ENCODE measurements at places on chromosomes 13 and 19.

DNA sequence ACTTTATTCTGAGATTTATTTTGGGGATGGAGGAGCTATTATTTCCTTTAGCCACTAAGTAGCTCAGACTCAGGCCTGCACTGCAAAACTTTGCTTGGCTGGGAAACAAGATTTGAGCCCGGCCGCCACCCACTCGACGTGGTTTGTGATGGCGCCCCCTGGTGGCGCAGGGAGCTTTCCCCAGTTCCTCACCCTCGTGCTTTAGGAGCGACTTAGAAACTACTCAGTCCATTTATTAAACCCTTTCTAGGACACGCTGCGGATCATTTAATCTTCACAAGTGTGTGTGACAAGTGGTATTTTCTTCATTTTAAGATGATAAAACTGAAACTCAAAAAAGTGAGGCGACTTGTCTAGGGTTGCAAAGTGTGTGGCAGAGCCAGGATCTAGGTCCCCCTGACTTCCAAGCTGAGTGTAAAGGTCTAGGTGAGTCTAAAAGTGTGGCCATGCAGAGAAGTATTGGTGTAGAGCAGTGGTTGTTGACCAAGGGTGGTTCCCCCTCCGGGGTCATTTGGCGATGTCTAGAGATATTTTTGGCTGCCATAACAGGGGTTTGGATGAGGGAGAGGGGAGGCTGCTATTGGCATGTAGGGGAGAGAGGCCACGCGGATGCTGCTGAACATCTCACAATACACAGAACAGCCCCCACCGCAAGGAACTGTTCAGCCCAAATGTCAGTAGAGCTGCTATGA is 2.2 kb downstream of the CXCL17 start:
- peak; percentile 67 for DNase-seq

GRCh38 chr13:107586216-107586615 is 629.1 kb downstream of the LIG4 start:
- no peak for DNase-seq

- DNase-seq = no peak
Observed at GRCh38 chr19:45938733-45939319, 24.2 kb upstream of the NANOS2 start.

- no peak for DNase-seq
Observed at GRCh38 chr13:23680845-23681669, 110.8 kb downstream of the TNFRSF19 start.

DNA sequence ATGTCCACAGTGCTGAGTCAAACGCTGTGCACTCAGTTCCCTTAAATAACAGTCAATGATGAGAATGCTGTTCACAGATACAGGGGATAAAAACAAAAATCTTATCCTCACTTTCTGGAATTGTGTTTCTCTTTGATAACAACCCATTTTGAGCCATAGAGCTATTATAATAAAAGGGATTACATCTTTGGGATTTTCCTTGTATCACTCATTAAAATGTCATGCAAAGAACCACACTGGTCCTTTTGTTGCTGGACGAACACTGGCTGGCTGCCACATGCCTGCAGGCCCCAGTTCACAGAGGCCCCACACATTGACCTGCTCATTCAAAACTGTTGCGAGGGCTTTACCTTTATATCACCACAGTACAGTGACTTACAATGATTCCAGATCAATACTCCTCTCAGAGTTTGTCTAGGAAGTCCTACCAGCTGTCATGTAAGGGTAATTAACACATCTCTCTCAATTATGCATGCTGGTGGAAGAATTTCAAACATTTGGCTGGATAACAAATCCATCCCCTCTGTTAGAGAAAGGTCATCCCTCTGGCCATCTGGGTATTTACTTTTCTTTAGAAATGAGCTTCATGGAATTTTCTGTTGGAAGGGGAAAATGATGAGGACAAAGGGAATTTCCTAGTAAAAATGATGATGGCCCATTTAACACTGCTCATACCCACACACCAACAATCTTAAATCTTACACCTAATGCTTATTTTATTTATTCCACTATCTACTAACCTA is 85.9 kb downstream of the MBNL2 start:
- no peak for DNase-seq

DNA sequence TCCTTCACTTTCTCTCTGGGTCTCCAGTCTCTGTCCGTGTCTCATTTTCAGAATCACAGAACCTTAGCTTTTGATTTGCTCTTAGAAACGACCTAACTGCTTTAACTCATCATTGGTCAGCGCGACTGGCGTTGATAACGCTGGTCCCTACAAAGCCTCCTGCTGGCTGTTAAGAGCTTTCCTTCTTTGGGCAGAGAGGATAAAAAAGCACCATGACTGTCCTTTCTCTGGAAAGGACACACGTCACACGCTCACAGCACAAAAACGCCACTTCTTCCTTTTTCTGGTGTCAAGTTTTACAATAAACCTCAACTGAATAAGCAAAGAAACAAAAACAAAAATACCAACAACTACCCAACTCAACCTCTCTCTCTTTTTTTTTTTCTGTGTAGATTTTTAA is 1.7 kb upstream of the KLK12 start:
- no peak for DNase-seq

DNA sequence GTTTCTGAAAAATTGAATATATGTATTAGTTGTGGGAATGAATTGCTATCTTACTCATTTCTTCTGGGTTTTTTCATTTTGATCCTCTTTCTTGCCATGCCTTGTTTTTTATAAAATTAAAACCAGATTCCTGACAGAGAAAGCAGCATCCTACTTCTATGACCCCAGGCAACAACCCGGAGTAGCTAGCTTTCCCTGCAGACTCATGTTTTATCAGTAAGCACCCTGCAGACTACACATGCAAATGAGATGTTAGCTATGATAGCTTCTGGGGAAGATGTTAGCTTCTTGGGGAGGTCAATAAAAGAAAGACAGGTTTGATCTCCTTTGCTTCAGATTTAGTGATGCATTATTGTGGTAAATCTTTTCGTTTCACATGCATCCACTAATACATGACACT is 1598.6 kb downstream of the SLITRK5 start:
- no peak for DNase-seq

DNA sequence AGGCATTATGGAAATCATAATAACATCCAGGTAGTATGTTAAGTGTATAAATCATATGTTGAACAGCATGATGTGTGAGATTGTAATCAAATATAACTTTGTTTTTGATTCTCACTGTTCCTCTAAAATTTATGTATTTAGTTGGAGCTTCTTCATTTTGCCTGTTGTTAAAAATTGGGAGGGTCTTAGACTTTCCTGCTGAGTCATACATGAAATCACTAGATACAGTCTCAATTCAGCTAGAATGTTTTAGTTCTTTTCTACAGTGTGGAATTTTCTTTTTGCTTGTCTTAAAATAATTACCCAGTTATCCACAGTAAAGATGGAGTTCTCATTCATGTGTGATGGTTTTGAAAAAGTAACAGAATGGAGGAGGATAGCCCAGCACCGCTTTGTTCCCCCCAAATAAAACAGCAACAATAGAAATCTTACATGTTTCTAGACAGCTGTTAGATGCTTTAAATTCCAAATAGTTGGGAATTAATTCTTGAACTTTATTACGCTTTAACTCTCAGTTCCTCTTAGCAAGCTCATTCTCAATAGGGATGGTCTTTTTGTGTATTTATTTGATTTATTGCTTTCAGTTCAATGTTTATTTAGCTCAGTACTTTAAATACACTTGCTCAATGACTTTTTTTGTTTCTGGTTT is 109.5 kb downstream of the PDS5B start:
- no peak for DNase-seq

DNA sequence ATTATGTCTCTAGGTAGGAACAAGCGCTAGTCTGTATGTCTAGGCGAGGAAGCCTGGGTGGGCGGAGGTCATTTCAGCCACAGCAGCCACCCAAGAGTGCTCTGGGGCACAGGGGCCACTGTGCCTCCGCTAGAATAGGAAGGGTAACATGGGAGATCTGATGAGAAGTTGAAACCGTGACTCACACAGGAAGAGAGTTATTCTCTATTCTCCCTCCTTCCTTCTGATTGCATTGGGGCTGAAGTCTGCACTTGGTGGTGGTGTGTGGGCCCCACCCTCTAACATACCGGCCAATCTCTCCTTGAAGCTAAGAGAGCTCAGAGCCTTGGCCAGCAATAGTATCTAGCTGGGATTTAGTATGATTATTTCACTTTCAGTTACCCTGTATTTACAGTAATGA is 20.3 kb upstream of the GGACT start:
- DNase-seq = peak; percentile 10

GRCh38 chr19:50465986-50466705 is 10.2 kb upstream of the EMC10 start:
- no peak for DNase-seq

- peak; percentile 77 for DNase-seq
Observed at GRCh38 chr19:4633140-4633967, 6.0 kb upstream of the TNFAIP8L1 start.

- peak; percentile 51 for DNase-seq
Observed at GRCh38 chr19:45508861-45509691, 1.8 kb downstream of the VASP start.

GRCh38 chr13:98324105-98324504 is 147.0 kb upstream of the RNF113B start:
- DNase-seq = no peak

- DNase-seq = peak; percentile 76
Observed at GRCh38 chr19:6736169-6736916, 1.0 kb downstream of the GPR108 start.

DNA sequence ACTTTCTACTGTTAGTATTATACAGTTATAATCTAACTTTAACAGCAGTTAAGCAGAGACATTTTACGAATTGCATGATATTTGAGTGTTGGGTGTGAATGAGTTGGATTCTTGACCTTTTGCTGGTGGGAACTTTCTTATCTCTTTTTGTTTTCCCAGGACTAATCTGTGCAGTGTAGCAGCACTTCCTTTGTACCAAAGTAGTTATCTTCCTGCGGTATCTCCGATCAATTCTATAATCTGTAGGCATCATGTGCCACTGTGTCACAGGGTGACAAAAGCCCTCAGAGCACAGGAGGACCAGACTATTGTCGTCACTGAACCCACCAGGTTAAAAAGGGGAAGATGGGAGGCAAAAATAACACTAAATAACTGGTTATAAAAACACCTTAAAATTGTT is 823.5 kb downstream of the GPC5 start:
- no peak for DNase-seq

DNA sequence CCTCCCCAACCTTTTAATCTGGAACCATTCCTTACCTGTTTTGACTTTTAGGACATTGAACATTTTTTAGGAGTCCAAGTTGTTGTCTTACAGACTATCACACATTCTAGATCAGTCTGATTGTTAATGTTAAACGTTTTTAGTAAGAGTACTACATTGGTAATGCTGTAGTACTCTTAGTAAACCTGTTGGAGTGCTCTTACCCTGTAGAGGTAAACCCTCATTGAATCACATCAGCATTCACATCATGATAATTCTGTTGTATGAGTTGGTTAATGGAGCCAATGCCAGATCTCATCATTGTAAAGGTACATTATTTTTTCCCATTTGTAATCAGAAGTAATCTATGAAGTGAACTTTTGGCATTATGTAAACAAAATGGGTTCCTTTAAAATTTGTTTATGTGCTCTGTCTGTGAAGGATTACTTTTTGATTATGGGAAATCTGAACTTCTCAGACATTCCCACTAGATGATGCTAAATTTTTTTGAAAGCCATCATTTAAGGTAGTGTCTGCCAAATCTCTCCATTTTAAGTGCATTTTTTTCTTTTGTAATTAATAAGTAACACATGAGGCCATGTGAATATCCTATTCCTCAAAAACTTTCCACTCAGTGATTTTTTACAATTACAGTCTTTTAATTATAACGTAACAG is 55.2 kb downstream of the VWA8 start:
- DNase-seq = no peak

GRCh38 chr13:94123557-94123956 is 355.9 kb downstream of the DCT start:
- no peak for DNase-seq

DNA sequence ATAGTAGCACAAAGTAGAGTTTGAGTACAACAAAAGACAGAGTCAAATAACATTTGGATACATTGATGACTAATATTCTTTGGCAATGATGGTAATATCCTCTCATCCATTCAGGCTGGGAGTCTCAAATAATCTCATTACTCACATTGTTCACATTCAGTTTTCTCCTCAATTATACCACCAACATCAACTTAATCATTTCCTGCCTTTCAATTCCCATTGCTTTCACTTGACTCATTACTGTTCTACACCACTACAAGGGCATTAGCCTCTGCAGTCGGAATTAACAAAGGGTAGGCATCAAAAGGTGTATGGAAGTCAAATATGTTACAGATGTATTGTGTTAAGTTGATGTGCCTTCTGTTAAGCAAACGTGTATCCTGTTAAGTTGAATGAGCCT is 518.4 kb upstream of the SLITRK1 start:
- no peak for DNase-seq

- no peak for DNase-seq
Observed at GRCh38 chr13:48066310-48066989, 28.5 kb downstream of the MED4 start.

DNA sequence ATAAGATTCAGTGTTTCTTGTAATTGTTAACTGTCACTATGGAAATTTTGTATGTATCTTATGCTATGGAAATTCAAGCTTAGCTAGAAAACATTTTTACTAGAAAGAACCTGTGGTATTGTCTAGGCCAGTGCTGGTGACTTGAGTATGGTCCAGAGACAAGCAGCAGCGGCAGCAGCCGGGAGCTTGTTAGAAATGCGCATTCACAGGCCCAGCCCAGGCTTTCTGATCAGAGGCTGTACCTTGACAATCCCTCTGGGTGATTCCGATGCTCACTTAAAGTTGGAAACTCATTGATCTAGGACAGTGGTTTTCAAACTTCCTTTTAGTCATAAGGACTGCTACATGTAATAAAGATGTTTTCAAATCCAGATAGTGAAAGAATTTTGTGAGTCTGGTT is 287.4 kb downstream of the SHISA2 start:
- no peak for DNase-seq

DNA sequence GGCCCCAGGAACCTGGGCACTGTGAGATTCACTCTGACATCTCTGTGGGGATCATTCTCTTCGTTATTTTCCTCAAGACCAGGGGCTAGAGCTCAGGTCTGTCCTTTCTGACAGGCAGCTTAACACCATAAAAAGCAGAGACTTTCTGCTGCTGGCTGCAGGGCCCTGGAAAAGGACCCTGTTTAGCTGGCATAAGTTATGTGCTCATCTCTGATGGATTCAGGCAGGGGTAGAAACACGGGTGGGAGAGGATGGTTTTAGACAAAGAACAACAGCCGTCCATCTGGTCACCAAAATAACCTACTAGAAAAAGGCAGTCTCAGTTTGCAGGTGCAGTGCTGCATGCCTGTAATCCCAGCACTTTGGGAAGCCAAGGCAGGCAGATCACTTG is 2.3 kb upstream of the GPI start:
- no peak for DNase-seq

- no peak for DNase-seq
Observed at GRCh38 chr13:111917901-111918300, 149.0 kb upstream of the SOX1 start.

- DNase-seq = no peak
Observed at GRCh38 chr19:2797280-2797679, 12.0 kb downstream of the THOP1 start.

All from CD4-positive, alpha-beta T cell treated with Interferon gamma for 1 hour (primary cell).